ENCODE measurements at places on chromosomes 2 and 18.

DNA sequence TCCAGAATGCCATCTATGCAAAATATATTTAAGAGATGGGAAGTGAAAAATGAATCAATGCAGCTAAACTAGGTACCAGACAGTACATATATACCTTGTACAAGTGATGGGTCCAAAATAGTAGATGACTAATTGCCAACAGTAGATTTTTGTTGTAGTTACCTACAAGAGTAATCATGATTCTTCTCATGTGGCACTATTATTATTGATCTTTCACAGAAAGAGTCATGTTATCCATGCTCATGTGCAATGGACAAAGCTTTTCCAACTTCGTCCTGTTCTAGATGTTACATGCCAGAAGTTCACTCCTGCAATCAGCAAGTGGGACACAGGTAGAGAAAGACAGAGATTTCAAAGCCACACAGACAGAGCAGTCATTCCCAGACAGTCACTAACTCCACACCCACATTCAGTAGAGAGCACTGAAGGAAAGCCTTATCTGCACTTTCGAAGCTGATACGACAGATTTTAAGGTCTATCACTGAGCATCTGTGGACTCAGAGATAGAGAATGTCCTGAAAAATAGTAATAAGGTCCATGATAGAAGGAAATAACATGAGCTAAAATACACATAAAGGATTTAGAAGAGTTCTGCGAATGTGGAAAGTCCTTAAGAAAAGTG, 101.6 kb upstream of the ITPRID2 start:
- DNase-seq: no peak

- DNase-seq: no peak
These were observed 957.8 kb downstream of the SLC4A3 start for GRCh38 chr2:220585241-220585640.

GRCh38 chr2:19350678-19351401, 7.6 kb downstream of the OSR1 start:
- DNase-seq: no peak

DNA sequence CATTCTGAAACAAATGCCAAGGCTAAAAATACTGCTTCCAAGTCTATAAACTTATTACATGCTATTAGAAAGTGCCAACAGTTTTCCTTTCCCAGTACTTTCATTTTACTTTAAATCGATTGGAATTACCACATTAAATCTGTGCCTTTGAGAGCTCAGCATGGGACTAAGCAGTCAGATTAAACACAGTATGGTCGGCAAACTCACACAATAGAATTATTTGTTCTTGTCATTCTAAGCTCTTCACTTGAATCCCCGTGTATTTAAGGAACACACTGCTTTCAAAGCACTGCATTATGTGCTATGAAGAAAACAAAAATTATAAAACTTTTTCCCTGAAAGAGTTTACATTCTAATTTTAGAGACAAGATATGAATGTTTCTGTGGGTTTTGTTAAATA, 444.4 kb upstream of the SLC39A10 start:
- no peak for DNase-seq

DNA sequence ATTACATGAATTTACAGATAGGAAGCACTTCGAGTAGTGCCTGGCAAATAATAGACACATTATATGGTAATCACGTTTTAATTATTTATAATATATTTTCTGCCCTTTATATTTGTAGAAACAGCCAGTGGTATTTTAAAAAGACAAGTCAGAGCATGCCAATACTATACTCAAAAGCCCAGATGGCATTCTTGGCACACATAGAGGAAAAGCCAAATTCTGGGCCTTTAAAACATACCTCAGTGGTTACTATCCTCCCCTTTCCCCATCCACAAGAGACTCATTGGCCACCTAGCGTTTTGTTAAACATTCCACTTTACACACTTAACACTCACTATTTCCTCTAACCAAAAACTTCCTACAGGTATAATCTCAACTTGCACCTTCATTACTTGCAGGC, 63.3 kb upstream of the ZNF804A start:
- DNase-seq: no peak

DNA sequence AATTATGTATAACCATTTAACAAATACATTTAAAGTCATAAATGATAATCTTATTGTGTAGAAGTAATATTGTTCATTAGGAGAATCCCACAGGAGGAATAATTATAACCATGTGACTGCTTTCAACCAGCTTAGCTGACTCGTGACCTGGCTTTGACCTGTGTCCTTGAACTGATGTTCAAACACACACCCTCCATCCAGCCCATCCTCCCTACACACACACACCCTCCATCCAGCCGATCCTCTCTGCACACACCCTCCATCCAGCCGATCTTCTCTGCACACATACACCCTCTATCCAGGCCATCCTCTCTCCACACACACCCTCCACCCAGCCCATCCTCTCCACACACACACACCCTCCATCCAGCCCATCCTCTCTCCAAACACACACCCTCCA, 83.5 kb downstream of the EIPR1 start:
- no peak for DNase-seq

GRCh38 chr2:45153121-45153520, 143.9 kb upstream of the SIX2 start:
- DNase-seq: no peak

DNA sequence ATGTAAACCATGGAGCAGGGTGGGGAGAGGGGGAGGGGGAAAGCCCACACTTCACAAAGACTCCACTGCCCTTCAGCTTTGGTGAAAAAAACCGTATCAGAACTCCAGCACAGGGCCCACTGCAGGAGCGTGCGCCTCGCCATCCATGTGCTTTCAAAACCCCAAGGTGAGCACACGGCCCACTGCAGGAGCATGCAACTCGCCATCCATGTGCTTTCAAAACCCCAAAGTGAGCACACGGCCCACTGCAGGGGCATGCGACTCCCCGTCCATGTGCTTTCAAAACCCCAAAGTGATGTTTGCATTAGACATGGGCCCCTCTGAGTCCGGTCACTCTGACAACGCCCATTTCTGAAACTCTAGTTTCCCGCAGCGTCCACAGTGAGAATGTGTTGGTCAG, 7.8 kb downstream of the TXNL4A start:
- no peak for DNase-seq

DNA sequence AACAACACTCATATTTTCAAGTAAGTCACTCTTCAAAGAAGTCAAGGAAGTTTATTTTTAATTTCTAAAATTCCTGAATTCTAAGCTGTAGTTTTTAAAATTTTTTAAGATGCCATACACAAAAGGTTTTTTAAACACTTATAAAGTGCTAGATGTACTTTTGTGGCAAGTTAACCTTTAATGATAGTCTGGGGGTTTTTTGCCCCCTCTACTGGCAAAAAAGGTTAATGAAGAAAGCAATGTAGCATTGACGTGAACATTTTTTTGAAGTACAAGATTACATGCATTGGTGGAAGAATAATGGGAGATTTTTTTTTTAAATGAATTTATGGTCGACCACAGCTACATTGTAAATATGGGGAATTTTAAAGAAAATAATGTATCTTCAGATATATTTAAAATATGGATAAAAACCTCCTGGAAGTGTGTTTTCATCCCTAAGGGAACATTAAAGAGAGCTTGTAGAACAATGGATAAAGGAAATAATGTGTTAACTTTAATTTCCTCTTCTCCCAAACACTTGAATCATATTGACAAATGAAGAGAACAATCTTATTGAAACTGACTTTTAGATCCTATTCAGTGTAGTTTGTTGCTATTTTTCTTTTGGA, 12.6 kb downstream of the ITPRID2 start:
- DNase-seq: no peak

GRCh38 chr2:201235860-201236811, 24.2 kb upstream of the CASP8 start:
- no peak for DNase-seq

- no peak for DNase-seq
These were observed 6.1 kb downstream of the ADCY3 start for GRCh38 chr2:24913911-24914310.

DNA sequence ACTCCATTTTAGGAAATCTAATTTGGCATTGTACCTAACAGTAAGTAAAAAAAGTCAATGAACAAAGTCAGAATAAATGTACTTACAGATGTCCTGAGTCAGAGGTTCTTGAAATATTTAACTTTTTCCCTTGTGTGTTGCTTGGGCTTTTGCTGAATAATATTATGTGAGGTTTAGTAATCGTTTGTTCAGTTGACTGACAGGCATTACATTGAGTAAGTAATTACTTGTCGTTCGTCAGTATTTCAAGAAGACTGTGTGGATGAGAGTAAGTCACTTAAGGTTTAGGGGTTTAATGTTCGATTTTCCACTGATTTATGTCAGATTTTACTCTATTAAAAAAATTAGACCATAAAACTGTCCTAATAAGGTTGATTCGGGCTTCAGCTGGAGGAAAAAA, 342.9 kb downstream of the LRRTM4 start:
- no peak for DNase-seq

DNA sequence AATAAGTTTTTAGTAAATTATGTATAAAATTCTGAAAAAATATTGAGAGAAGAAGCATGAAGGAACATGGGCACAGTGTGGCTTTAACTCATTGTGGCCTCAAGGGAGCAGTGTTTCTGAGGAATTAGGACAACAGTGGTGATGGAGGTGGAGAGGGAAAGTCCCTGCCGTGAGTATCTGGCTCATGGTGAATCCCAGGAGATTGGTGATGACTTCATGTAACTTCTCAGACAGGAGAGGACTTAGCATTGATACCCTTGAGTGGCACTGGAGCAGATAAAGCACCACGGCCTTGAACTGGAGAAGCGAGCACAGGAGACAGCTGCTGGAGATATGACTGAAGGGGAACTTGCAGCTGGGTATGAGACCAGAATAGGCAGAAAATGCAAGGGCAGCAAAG, 35.0 kb upstream of the LRP1B start:
- DNase-seq: no peak

DNA sequence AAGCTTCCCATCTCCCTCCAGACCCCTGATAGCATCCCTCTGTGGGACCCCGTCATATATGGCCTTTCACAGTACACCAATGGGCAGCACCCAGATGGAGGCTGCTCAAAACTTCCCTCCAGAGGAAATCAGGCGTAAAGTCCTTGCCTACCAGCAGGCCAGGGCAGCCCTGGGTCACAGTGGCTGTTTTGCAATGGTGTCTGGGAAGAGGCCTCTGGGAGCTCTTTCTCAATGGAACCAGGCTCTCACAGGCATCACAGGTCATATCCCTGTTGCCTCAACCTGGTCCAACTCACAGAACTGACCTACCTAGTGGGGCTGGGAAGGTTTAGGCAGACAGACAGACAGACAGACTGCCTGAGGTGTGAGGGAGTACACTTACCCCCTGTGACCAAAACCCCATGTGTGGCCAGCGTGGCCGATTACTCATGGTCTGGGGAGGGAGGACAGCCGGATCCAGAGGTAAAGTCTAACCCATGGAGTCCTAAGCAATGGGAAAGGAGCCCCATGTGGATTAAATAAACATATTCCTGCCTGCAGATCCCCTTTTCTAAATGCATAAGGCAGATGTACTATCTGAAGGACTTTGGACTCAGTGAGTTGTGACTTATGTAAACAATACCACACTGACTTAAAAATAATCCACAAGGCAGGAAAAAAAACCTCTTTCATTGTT, 58.2 kb downstream of the BCL2L11 start:
- no peak for DNase-seq

- no peak for DNase-seq
These were observed 339.6 kb upstream of the DCC start for GRCh38 chr18:52000435-52000834.

DNA sequence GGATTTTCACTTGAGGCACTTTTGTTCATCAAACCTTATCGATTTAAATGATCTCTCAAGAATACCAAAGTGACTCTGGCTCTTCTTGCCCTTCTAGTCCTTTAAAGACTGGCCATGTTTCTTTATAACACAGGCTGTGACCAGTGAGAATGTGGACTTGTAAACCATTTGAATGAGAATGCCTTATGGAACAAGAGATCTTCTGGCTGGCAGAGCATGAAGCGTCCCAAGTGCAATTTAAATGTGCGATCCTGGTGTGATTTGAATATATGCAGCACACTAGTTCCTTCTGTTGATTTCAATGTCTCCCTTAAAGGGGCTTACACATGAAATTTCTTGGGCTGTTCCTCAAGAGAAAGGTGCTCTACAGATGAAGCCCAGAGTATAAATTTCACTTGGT, 262.4 kb upstream of the CCDC68 start:
- DNase-seq: no peak

Measured in activated naive CD8-positive, alpha-beta T cell treated with anti-CD3 and anti-CD28 coated beads for 36 hours (primary cell).